ENCODE measurements at places on chromosomes 5 and 9. TPM values are rescaled to one million over a fixed set of nuclear protein-coding genes. Genes with fewer than 3 reads are reported as not detected.

DNA sequence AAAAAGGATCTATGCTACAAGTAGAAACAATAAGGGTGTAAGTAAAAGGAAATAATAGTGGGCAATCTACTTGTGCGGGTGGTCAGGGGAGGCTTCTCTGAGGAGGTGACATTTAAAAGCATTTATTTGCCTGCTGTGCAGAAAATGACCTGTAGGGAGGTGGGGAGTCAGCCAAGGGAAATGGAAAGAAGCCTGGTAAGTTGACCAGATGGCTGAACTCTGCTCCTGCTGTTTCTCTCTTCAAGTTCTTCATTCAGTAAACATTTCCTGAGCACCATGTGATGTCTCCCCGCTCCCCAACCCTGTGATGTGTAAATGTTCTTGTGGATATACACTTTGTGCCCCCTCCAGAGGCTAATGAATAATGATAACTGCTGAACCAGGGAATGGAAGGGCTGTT is 9.9 kb upstream of the SPIN1 start:
- DNase-seq: no peak

DNA sequence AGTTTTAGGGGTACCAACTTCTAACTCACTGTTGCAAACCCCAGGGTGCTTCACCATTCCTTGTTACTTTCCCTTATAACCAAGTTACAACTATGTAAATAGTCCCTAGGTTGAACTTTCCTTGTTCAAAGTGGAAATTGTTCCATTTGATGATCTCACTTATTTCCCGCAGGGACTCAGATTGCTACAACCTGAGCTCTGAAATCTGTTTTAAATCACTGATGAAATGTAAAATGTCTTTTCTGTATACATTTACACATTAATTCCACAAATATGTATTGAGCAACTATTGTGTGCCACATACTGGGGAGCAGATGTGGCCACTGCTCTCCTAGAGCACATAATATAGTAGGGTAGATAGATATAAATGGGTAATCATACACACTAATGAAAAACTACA is 69.1 kb upstream of the TARS1 start:
- DNase-seq: peak; percentile 29

- no peak for DNase-seq
These were observed 10.0 kb downstream of the HOMER1 start for GRCh38 chr5:79503794-79504495.

DNA sequence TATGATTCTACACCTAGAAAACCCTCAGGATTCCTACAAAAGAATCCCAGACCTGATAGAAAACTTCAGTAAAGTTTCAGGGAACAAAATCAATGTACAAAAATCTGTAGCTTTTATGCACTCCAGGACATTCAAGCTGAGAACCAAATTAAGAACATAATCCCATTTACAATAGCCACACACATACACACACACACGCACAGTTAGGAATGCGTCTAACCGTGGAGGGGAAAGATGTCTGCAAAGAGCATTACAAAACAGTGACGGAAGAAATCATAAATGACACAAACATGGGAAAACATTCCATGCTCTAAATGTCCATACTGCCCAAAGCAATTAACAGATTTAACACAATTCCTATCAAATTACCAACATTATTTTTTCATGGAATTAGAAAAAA is 51.4 kb upstream of the CAST start:
- DNase-seq: no peak

GRCh38 chr5:160665460-160665859 is 186.6 kb downstream of the ATP10B start:
- no peak for DNase-seq

GRCh38 chr9:77770340-77770739 is 122.2 kb upstream of the GNA14 start:
- no peak for DNase-seq

DNA sequence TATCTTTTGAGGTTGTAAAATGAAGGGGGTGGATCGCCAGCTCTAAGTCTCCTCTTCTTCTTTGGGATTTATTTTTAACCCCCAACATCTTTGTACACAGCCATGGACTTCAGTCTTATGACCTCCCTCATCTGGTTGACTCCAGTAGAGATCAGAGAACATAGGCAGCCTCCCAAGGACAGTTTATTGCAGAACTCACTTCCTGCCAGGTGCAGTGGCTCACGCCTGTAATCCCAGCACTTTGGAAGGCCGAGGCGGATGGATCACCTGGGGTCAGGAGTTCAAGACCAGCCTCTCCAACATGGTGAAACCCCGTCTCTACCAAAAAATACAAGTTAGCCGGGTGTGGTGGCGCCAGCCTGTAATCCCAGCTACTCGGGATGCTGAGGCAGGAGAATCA is 2.8 kb upstream of the BHMT start:
- DNase-seq: no peak

DNA sequence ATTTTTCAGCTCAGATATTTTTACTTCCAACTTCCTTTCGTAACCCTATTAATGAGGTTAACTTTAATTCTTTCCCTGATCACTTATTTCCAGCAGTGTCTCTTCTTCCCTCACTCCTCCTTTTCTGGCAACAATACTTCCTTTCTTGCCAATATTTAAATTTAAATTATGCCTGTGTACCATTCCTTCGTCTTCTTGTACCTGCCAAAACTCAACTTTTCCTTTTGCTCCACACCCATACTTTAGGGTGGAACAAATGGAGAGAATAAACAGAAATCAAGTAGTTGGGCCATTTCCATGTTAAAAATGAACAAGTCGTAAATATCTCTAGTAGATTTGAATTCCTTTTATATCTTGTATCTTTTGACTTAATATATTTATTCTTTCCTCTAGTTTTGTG is 66.0 kb downstream of the FER start:
- no peak for DNase-seq

DNA sequence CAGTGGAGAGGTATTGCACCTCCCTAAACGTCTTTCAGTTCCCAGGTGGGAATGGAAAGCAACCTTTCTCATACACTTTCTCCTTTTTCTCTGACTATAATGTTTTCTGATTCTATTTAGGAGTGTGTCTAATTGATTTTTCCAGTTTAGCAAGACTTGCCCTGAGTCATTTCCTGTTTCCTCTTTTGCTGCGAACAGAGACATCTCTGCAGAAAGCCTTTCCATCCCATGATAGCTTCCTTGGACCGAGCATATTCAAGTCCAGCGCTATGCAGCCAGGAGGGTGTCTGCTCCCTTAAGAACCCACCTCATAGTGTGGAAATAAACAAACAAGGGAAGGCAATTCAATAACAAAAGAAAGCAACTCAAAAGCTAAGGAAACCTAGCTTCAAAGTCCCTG is 60.0 kb upstream of the CDH6 start:
- DNase-seq: peak; percentile 52

DNA sequence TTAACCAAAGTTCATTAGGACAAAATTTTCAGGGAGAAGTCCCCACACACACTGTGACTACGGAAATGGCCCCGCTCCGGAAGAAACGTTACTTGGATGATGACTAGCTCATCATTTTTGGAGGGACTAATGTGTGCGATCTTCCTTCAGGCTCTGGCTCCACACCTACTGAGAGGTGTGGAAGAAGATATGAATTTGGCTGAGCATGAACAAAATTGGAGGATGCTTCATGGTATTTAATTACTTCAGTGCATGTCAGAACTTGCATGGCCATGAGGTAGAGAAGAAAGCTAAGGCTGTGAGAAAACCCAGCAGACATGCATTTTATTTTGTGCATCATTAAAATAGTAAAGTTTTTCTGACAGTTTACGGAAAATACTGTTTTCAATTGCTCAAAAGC is 202.1 kb upstream of the TLE4 start:
- no peak for DNase-seq

DNA sequence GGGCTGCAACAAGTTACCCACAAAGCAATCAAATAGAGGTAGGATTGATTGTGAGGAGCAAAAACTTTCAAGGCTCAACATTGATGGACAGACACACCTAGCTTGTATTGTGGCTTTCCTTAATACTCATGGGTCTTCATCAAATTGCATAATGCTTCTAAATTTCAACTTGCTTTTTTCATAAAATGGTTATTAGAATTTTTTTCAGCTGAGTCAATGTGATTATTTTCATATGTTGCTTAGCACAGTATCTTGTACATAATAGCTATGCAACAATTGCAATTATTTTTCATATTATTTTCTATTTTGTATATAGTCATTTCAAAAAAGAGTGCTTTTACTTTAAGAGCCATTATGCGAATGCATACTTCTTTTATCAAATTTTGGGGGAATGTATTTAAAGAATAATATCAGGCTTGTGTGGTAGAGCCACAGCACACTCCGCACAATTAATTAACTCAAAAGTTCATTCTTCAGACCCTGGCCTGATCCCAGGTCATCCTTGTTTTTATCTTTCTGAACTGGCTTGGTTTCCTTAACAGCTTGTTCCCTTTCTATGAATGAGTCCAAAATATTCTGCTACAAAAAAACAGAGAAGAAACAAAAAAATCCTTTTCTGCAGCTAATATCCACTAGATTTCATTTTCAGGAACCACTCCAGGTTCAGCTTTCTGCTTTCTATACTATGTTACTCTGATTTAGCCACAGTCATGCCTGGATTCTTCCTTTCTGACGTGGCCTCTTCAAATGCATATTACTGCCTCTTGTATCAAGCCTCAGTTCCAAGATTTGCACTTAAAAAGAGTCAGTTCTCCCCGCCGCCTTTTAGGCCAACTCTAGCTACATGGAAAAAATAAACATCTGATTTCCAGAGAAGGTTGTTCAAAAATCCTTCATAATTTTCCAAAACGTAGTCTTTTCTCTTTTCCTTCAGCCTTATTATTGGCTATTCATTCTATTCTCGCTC is 45.3 kb upstream of the CDH9 start:
- DNase-seq: no peak

DNA sequence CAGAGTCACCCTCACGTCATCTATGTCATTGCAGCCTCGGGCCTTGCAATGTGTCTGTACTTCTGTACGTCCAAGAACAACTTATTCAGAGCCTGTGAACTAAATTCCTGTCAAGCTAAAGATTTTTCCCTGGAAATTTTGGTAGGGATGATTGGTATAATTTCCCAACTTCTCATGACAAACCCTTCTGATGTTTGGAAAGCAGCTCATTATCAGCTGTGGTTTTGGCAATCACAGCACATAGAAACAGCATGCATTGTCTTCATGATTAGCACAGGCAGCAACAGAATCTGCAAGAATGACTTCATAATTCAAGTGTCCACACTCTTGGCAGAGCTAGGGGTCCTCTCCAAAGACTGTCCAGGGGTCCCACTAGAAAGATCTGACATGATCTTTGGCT is 49.5 kb downstream of the APBA1 start:
- DNase-seq: no peak

- no peak for DNase-seq
These were observed 59.5 kb downstream of the CYSTM1 start for GRCh38 chr5:140234377-140234989.

GRCh38 chr9:121974421-121974820 is 118.7 kb downstream of the TTLL11 start:
- DNase-seq: peak; percentile 38

DNA sequence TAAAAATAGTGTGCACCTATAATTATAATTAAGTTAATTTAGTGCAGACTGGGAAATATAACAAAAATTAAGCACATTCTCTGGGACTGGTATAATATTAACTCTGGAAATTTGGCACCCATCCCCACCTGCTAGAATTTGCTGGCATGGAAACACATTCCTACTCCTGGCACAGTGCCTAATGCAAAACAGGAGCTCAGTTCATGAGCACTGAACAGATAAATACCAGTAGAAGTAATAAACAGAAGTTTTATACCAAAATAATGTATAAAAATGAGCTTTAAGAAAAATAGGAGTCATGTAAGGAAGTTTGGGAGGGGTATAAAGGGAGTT is 23.7 kb upstream of the NPR3 start:
- DNase-seq: peak; percentile 62

- peak; percentile 28 for DNase-seq
These were observed 52.6 kb downstream of the SRFBP1 start for GRCh38 chr5:122014236-122014935.

- no peak for DNase-seq
These were observed 102.1 kb downstream of the LHFPL2 start for GRCh38 chr5:78546276-78546996.

DNA sequence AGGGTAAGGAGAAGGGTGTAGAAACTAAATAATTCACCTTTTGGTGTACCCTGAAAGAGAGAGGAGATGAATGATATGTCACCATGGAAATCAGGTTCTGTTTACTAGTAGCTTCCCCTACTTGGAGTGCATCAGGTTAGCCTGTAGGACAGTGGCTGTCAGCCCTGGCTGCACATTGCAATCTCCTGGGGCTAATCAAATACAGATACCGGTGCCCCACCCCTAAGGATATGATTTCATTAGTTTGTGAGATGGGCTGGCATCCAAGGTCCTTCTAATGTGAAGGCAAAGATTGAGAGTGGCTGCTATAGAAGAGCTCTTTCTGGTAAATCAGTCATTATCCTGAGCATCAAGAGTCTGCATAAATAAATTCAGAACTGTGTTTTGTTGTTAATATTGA is 47.2 kb downstream of the INSYN2B start:
- DNase-seq: no peak

DNA sequence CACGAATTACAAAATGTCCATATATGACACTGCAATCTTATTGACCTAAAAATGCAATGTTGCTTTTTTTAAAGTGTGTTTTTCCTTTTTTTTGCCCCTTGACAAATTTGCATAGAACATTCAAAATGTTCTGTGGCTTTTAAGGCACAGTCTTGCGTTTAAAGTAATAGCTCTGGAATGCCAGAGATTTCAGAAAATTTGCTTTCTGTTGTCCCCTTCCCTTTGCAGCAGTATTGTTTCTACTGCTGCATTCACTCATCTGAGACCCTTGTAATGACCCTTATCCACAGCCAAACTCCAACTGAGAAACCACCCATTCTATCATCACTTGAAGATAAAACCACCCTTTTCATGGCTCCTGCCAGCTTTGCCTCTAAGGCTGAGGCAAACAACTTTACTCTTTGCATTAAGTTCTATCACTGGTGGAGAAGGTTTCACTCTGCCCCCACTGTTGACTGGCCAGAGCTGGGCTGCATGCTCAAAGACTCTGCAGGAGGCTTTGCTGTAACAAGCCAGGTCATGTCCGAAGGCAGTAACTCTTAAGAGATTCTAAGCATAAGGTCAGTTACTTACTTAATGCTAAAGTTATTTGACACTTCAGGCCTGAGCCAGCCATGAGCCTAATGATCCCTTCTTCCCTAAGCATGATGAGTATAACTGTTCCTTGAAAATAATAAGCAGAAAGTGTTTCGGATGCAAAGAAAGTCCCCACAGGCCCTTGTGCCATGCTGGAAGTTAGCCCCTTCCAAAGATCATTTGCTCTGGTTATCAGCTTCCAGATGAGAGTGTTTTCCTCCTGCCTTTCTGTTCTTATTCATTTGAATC is 101.9 kb downstream of the CD180 start:
- peak; percentile 60 for DNase-seq

F2RL2 gene
- total RNA-seq: 0.28 TPM

PSIP1 gene
- 55.3 TPM for total RNA-seq

SPINK4 gene
- not detected for total RNA-seq

TSSK1B gene
- 0.39 TPM for total RNA-seq

ZDHHC11 gene
- 7.0 TPM for total RNA-seq

CTSV gene
- total RNA-seq: 1.9 TPM

PCDHB15 gene
- 0.91 TPM for total RNA-seq

AFAP1L1 gene
- total RNA-seq: 4.8 TPM

PCDHGC4 gene
- total RNA-seq: 1.7 TPM

MCIDAS gene
- 1.8 TPM for total RNA-seq

SPATA31D4 gene
- total RNA-seq: not detected

All from MCF 10A (cell line).